ENCODE measurements at places on chromosomes 12 and 14.

DNA sequence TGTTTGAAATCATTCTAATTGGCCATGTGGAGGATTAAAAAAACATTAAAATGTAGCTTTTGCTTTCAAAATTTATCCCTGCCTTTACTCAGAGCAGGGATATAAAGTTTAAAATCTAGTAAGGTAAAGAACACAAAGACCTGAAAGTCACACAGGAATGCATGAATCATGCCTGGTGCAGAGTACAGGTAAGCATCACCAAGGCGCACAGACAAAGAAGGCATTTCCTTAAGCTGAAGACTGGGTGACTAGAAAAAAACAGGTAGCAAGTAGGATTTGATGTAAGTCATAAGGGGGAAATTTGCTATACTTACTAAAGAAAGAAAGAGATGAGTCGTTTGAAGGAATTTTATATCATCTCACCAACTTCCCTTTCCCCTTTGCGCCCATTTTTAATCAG, 405.6 kb downstream of the GXYLT1 start:
- DNase-seq: no peak

DNA sequence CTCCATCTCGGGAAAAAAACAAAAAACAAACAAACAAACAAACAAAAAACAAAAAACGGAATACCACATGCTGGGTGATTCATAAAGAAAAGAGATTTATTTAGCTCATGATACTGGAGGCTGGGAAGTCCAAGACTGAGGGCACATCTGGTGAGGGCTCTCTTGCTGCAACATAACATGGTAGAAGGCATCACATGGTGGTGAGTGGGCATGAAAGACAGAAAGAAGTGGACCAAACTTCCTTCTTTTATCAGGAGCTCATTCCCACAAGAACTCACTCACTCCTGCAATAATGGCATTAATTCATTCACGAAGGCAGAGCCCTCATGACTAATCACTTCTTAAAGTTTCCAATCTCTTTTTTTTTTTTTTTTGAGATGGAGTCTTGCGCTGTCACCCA, 8.0 kb upstream of the LGMN start:
- DNase-seq: no peak

- no peak for DNase-seq
Observed at GRCh38 chr12:45331552-45331951, 115.7 kb downstream of the ANO6 start.

DNA sequence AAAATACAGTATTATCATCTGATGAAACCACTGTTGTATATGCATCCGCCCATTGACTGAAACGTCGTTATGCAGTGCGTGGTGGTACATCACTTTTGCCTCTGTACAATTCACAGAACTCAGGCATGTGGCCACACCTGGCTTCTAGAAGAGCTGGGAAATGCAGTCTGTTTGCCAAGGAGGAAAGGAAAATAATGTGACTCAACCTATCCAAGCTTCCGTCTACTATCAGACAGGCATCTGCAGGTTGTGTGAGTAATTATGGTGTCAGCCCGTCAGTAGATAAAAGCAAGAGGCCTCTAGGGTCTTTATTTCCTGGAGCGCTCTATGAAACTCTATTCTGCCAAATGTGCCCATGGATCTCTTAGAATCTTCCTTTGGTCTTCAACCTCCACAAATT, 111.6 kb downstream of the BBS10 start:
- DNase-seq: no peak

- no peak for DNase-seq
Observed at GRCh38 chr14:55973911-55974630, 144.1 kb upstream of the PELI2 start.

DNA sequence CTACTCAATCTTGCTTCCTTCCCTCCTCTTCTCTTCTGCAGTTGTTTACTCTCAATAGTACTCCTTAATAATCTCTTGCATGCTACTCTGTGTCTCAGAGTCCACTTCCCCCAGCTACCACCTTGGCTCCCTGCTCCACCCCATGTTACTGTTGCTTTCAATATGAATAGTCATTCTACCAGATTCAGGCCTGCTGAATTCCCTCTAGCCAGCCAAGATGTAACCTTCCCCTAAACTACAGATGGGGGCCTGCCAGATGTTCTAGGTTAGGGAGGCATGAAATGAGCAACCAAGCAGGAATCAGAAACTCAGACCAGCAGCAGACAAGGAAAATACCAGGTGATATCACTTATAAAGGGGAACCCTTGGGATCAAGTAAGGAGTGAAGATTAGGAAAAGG, 392.1 kb upstream of the DDHD1 start:
- DNase-seq: no peak

DNA sequence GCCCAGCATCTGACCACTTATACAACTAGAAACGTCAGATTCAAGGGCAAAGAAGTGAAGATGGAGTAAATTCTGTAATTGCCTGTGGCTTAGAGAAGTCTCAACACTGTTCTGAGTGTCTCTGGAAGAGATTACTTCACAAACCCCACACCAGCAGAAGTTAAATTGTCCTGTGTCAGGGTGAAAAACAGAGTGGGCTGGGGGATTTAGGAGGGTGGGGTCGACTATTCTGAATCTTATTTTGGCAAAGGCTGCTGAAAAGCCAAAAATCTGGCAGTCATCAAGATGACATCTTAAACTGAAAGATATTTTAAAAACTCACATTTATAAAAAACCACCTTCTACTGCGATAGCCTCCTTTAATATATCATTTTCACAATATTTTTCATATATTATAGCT, 180.8 kb downstream of the KLHL28 start:
- no peak for DNase-seq

DNA sequence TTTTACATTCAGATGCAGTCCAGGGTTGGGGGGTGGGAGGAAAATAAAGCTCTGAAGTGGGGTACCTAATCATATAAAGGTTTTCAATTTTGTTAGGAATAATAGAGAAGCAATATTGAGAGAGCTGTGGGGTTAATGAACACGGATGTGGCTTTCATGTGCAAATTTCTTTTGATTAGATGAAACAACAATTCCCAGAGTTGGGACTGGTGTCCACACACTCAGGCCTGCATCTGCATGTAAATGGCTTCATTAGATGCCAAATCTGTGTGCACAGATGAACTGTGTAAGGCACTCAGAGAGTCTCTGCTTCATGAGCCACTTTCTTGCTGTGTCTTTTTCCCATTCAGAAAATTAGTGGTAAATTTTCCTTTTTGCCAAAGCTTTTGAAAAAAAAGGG, 377.1 kb upstream of the NOVA1 start:
- no peak for DNase-seq

DNA sequence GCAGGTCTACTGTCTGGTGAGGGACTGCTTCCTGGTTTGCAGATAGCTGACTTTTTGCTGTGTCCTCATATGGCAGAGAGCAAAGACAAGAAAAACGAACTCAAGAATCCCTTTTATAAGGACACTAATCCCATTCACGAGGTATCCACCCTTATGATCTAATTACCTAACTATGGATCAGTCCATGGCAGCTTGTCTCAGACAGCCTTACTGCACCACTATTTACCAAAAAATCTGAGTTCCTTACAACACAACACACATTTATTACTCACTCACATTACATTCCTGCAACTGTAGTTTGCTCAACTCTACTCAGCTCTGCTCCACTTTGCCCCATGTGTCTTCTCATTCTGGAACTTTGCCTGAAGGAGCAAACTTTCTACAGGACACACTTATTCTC, 10.1 kb upstream of the SLC6A15 start:
- DNase-seq: no peak

DNA sequence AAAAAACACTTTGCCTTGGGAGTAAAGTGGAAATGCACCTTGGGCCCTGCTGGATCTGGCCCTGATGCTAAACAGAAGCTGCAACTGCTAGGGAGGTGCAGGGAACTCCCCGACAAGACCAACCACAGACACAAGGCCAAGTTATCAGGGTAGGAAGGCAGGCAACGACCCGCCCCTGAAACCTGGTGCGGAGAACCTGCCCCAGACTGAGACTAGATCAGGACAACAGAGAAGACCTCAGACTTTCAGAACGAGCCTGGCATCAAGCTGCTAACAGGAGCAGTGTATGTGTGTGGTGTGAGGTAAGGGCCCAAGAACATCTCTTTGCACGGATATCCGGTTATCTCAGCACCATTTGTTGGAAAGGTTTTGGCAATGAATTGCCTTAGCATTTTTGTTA, 233.7 kb upstream of the RTL1 start:
- no peak for DNase-seq

DNA sequence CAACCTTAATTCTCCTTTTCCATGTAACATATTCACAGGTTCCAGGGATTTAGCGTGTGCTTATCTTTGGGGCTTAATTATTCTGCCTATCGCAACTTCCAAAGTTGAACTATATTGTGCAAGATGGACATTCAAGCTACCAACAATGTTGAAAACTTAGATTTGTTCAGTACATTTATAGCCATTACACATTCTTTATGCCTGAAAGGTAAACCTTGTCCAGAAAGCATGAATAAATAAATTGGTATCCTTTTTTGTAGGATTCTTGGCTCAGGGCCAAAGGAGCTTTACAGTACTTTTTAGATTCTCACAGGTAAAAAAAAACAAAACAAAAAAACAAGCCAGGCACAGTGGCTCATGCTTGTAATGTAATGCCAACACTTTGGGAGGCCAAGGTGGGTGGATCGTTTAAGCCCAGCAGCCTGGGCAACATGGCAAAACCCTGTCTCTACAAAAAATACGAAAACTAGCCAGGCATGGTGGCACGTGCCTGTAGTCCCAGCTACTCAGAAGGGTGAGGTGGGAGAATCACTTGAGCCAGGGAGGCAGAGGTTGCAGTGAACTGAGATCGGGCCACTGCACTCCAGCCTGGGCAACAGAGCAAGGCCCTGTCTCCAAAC, 3.3 kb downstream of the C12orf56 start:
- DNase-seq: no peak

DNA sequence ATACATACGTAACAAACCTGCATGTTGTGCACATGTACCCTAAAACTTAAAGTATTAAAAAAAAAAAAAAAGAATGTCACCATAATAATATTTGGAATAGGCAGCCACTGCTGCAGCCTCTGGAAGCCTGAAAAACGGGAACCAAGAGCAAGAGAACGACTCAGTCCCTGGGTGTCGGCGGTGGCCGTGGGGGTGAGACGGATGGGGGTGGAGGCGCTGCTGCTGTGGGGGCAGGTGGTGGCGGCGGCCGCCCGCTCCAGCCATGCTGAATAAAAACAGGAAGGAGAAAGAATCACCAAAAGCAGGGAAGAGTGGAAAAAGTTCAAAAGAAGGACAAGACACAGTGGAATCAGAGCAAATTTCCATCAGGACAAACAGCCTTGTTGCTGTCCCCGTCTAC, 46.9 kb downstream of the ZFYVE21 start:
- DNase-seq: no peak

- no peak for DNase-seq
Observed at GRCh38 chr14:51547260-51547659, 104.5 kb upstream of the FRMD6 start.

DNA sequence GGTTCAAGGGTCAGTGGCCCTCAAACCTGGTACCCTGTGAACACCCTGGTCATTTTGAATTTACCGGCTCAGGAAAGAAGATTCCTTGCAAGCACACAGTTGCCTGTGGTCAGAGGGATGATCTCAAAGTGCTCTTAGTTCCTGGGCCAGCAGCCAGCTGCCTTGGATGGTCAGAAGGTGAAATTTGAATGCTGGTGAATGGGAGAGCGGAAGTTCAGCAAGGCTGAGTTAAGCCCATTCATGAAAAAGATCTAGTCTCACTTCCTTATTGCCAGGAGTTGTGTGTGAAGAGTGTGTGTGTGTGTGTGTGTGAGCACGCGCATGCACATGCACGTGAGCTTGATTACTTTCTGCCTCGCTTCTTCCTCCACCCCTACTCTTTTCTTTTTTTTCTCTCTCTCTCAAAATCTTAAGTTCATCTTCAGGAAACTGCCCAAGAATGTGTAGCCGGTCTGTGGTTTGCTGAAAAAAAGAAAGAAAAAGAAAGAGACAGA, 155.5 kb upstream of the CCND2 start:
- no peak for DNase-seq

GRCh38 chr12:58882826-58883225, 37.5 kb downstream of the LRIG3 start:
- no peak for DNase-seq

DNA sequence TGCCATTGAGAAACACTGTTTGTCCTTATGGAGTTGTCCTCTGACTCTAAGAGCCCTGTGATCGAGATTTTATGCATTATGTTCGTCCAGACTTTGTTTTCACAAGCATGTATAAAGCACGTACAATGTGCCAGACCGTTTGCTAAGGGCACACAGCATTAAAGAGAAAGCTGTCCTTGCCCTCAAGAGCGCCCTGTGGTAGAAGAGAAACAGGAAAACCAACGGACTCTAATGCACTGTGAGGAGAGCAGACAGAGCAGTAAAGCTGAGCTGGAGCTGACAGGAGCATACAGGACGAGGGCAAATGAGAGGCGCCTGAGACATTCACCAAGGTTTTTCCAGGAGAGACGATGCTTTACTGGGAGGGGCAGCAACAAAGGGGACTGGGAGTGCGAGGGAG, 66.2 kb upstream of the OVCH1 start:
- no peak for DNase-seq

DNA sequence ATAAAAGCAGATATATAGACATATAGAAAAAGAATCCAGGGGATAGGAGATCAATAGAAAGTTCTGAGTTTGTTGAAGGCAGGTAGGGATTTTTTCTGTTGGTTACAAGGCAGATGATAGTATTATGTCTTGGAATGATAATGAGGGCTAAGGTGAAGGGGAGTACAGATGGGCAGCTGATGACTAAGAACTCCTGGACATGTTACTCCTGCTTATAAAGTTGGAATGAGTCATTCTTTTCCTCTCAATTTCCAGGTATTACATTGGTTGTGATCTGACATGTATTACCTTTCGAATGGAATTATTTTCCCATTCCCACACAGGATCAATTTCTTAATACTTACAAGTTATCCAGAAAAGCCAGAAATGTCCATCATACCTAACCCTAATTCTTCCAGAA, 545.2 kb upstream of the MGAT4C start:
- DNase-seq: no peak

GRCh38 chr12:23534196-23534595, 415.3 kb downstream of the SOX5 start:
- no peak for DNase-seq

GRCh38 chr12:68374307-68374982, 42.3 kb upstream of the MDM1 start:
- peak; percentile 24 for DNase-seq

DNA sequence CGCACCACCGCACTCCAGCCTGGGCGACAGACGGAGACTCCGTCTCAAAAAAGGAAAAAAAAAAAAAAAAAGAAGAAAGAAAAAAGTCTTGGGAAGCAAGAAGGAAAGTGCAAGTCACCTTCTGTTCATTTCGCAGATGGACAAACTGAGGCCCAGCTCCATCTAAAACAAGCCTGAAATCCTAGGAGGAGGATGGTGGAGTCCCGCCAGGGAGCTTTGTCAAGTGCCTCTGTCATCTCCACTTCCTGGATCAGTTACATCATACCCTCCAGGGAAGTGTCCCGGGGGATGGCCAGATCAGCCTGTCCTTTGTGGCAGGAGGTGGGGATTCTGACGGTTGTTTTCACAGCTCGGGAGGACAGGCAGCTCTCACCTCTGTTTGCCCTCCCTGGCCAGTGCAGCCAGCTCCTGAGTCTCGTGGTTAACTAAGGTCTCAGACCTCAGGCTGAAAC, 8.7 kb upstream of the SDSL start:
- no peak for DNase-seq
